Activated CD4-positive, alpha-beta memory T cell treated with anti-CD3 and anti-CD28 coated beads, Interleukin-2, amount 10 ng/mL, durations not matched to agents 7 days and 5 days (primary cell): ENCODE measurements at places on chromosomes 7 and 10.

- no peak for DNase-seq
These were observed 152.9 kb downstream of the C1GALT1 start for GRCh38 chr7:7335215-7335614.

DNA sequence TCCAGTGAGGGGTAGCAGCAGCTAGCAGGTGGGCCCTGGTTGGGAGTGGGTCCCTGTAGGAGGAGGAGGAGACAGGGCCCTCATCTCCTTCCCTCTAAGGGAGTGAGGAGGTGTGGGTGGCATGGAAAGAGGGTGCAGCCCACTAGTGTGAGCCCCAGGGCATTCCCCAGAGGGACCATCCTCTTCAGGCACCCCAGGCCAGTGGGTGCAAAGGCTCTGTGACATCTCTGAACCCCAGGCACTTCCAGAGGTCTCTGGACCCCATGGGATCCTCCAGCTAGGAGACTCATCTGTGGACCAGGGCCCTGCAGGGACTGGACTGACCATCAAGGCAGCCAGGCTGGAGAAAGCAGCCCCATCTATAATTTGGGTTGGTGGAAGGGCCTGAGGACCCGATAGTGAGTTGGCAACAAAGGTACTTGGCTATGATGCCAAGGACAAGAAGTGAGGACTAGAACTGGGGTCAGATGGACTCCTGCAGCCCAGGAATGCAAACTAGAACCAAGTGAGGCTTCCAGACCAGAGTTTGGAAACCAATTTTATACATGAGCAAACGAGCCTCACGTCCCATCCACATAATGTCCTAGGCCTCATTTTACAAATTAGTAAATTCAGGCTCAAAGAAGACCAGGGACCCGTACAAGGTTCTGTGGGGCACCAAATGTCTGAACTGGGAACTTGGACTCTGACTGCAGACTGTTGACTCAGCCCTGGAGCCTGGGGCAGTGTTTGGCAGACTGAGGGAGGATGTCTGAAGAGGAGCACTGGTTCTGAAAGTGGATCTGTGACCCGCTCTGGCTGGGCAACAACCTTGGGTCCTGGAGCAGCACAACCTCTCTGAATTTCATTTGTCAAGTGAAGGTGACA lies 1.4 kb upstream of the VSTM4 start:
- no peak for DNase-seq

DNA sequence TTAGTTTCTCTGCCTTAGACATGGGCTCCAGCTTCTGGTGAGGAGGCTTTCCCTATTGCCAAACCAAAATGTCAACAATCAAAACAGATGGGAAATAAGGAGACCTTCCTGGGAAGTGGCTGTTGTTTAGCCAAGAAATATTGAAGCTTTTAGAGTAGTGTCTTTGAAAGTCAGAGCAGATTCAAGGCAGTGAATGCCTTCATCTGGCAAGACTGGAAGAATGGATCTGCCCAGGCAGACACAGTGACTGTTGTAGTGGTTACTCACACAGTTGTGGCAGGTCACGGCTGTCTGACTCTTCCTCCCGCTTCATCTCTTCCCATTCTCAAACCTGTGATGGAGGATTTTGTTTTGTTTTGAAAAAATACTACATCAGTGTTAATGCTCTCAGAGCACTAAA lies 154.1 kb upstream of the ADO start:
- DNase-seq = no peak

GRCh38 chr7:19754521-19755116 lies 18.8 kb downstream of the TMEM196 start:
- DNase-seq = no peak

DNA sequence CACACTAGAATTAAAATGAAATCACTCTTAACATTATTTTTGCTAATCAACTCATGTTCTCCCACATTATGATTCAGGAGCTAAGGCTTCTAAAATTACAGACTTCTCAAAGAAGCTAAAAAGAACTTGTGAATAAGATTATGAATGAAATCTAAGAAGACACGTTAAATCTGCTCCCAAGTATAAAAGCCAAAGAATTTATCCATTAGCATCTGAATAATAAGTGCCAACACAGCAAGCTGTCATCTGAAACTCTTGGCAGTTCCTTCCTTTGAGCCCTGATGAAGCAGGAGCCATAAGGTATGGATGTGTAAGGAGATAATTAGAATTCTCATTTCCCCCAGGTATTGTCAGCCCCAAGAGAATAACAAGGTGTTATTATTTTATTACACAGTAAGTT lies 50.3 kb downstream of the TPK1 start:
- DNase-seq = no peak

- DNase-seq = peak; percentile 92
These were observed at the start of gene CSGALNACT2 for GRCh38 chr10:43138021-43138756. Gene CSGALNACT2, plus strand, starts transcription at chr10:43138445. Its CDS starts 16,705 bp downstream, at chr10:43155150.

GRCh38 chr7:129134356-129134987 lies 10.0 kb upstream of the TSPAN33 start:
- no peak for DNase-seq

DNA sequence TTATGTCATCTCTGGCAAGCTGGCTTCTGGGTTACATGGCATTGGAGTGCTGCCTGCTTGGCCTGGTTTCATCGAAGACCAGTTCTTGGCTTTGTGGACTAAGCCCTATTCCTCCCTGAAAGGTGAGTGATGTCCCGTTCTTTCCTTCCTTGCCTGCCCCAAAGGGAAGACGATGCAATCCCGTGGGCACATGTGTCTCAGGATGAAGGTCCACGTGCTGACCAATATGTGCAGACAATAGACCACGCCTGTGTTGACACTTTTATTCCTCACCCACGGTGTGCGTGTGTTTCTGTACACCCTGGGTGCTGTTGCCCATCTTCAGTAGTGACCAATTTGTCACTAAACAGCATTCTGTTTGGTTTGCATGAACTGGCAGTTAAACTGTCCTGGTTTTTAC lies 28.6 kb upstream of the SHH start:
- DNase-seq = no peak

DNA sequence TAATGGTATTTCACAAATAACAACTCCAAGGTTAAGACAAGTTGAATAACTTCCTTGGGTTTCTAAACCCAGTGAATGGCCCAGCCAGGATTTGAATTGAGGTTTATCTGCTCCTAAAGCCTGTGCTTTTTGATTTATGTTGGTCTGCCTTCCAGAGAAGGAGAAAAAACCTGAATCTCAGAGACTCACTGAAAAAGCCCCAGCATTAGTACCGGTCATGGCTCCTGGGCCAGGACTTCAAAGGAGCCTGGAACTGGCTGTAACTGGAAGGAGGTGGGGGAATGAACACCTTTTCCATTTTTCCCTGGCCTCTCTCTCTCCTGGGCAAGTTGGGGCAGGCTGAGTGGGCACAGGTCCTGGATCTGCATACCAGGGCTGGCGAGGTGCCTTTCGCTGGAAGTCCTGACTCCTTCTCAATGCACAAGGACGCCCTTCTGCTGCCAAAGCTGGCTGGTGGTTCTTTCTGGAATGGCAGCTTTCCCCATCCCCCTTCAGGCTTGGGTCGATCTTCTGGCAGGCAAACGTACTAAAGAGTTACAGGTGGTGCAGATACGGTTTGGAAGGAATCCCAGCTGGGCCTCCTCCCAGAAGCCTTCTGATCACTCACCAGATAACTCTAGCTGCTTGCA lies 268.2 kb downstream of the PTEN start:
- no peak for DNase-seq

DNA sequence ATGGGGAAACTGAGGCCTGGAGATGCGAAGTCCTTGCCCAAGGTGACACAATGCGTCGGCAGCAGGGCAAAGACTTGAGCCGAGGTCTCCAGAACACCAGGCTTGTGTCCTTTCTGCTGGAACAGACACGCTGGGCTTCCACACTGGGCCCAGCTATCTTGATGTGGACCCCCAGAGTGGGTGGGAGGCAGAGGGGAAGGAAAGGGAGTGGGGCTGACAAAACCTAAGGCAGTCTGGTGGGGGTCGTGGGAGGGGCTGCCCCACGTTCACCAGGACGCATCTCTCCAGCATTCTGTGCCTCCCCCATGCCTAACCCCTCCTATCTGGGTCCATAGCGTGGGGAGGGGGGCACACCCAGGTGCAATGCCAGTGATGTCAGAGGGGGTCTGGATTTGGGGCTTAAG lies 38.1 kb downstream of the PPIF start:
- peak; percentile 10 for DNase-seq

DNA sequence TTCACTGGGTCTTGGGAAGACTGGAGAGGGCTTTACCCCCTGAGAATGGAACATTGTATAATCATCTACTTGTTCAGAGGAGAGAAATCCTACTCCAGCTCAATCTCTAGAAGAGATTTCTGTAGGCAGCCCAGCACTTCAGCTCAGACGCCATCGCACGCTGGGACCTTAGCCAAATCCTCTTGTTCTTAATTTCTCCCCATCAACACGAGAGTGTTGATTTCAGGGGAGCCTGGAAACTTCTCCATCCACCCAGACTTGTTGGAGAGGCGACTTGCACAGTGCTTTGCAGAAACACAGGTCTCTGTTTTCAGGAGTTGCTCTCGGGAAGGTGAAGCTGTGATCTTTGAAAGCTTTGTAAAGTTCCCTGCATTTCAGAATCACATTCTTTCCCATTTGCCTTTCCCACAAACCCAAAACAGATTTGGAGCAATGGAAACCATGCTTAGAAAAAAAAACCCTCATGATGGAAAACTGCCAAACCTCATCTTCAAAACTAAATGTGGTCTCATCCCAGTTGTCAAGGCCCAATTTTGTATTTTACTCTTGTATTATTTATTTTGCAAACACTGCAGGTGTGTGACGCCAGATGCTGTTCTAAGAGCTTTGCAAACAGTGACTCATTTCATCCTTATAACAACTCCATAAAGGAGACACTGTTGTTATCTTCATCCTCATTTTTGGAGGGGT lies 60.9 kb downstream of the CALML3 start:
- no peak for DNase-seq

DNA sequence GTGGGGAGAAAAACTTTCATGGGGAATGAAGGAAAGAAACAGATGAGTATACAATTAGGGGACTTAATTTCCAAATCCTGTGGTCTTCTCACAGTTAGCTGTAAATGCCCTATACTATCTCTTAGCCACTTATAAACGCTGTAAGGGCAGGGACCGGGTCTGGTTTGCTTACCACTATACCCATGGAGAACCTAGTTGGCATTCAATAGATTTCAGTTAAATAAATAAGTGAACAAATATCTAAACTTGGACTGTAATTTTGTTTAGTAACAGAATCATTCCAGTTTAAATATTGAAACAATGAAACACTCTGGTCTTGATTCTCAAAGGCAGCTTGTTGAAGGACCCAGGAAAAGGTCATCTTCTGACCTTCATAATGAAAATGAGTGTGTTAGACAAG lies 158.3 kb downstream of the PLXDC2 start:
- DNase-seq = no peak

GRCh38 chr7:35038354-35038753 lies 1.1 kb upstream of the DPY19L1 start:
- DNase-seq = no peak

GRCh38 chr10:107553470-107553869 lies 389.0 kb upstream of the SORCS1 start:
- no peak for DNase-seq

- no peak for DNase-seq
These were observed 38.7 kb upstream of the CDK1 start for GRCh38 chr10:60739558-60739957.

- no peak for DNase-seq
These were observed 155.4 kb downstream of the ATE1 start for GRCh38 chr10:121772406-121772805.

- no peak for DNase-seq
These were observed 63.2 kb downstream of the WNT2 start for GRCh38 chr7:117259615-117260014.

GRCh38 chr7:99041526-99041925 lies 102.4 kb downstream of the SMURF1 start:
- DNase-seq = no peak

DNA sequence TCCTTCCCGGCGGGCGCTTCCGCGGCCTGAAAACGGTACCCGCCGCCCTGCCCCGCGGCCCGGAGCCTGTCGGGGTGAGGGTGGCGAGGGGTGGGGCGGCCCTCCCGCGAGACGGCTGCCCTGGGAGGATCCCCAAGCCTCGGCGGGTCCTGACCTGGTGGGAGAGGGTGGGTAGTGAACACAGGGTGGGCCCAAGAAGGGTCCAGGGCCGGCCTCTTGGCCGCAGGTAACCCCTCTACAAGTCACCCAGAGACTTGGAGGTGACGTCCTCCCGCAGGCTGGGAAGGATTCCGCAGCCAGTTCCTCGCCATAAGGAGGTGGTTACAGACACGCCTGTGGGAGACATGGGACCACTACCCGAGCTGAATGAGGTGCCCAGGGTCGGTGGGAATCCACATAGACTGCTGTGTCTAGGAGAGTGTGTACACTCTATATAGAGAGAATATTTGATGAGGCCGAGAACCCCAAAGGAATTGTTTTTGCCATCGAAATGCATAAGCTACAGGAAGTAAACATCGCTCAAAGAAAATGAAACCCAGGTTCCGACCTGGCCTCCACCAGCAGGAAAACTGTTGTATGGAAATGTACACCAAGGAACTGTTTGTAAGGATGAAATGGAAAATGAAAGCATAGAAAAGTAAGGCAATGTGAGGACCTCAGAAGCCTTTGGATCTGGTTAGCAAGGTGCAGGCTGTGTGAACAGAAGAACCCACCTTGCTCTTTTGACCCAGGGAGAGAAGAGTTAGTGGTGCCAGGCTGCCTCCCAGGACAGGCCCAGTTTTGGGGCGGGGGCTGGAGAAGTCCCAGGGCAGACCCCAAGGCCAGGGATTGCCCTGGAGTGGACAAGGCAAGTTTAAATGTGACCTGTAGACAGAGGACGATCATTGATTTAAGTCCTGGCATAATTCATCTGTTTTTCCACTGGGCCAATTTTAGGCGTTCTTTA lies 659 bp downstream of the OPTN start:
- DNase-seq = peak; percentile 38

DNA sequence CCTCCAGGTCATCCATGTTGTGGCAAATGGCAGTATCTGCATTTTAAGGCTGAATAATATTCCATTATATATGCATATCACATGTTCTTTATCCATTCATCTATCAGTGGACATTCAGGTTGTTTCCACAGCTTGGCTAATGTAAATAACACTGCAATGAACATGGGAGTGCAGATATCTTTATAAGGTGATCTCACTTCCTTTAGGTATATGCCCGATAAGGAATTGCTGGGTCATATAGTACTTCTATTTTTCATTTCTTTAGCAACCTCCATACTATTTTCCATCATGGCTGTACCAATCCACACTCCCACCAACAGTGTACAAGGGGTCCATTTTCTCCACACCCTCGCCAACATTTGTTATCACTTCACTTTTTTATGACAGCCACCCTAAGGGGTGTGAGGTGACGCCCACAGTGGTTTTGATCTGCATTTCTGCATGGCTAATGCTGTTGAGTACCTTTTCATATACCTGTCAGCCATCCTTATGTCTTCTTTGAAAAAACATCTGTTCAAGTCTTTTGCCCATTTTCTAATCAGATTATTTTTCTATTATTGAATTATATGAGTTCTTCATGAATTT lies 18.9 kb downstream of the ABI1 start:
- no peak for DNase-seq

GRCh38 chr10:110655320-110655719 lies 11.2 kb downstream of the RBM20 start:
- DNase-seq = no peak
